ENCODE measurements at places on chromosomes 12 and 14.

GRCh38 chr14:21263284-21264024, 5.8 kb downstream of the HNRNPC start:
- DNase-seq: no peak

DNA sequence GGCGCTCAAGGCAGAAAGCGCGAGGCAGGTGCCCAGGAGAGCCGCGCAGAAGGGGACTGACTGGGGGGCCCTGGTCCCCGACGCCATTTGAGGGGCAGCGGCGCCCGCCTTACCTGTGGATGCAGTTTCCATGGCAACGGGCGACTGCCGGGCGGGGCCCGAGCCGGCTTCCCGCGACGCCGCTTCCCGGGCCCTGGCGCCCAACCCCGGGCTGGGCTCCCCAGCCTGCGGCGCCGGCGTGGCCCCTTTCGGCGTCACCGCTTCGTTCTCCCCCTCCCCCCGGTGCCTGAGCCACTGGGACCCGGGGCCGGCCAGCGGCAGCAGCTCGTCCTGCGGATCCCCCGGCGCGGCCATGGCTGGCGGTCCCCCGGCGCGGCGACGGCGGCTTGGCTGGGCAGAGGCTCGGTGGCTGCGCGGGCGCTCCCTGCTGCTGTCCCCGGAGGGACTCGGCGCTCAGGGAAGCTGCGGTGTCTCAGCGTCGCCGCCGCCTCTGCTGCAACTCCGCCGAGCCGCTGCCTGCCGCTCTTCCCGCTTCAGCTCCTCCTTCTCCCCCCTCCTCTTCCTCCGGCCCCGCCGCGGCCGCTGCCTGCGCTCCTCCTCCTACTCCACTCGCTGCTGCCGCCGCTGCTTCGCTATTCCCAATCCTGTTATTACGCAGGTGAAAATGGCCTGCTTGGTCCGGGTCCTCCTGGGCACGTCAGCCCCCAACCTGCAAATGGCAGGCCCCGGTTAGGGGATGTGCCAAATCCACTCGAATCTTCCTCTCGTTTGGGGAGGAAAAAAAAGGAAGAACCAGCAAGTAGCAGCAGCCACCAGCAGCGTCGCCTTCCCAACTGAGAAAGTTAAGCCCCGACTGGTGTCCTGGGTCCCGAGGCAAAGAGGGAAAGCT, at the start of gene RTN1:
Gene RTN1 (minus strand): TSS at position 500 of the 889 bp plus-strand sequence. CDS start 146 bp downstream, at position 354.
- DNase-seq: peak; percentile 74

GRCh38 chr12:124921200-124922031, 7.0 kb upstream of the UBC start:
- no peak for DNase-seq

- DNase-seq: no peak
Observed at GRCh38 chr12:97501422-97501821, 38.8 kb downstream of the RMST start.

DNA sequence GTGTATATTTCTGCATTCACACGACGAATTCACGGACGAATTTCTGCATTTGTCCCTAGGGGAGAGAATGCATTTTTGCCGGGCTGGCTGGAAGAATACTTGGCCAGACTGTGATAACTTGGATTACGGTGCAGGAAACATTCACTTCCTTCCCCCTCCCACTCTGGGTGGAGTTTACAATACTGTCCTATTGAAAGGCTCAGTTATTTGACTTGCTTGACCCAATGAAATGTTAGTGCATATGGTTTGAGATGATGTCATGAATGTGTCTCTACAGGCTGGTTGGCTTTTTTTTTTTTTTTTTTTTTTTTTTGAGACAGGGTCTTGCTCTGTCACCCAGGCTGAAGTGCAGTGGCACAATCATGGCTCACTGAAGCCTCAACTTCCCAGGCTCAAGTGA, 90.7 kb upstream of the NOS1 start:
- DNase-seq: no peak

- DNase-seq: no peak
Observed at GRCh38 chr14:34655959-34656358, 26.0 kb upstream of the SNX6 start.

DNA sequence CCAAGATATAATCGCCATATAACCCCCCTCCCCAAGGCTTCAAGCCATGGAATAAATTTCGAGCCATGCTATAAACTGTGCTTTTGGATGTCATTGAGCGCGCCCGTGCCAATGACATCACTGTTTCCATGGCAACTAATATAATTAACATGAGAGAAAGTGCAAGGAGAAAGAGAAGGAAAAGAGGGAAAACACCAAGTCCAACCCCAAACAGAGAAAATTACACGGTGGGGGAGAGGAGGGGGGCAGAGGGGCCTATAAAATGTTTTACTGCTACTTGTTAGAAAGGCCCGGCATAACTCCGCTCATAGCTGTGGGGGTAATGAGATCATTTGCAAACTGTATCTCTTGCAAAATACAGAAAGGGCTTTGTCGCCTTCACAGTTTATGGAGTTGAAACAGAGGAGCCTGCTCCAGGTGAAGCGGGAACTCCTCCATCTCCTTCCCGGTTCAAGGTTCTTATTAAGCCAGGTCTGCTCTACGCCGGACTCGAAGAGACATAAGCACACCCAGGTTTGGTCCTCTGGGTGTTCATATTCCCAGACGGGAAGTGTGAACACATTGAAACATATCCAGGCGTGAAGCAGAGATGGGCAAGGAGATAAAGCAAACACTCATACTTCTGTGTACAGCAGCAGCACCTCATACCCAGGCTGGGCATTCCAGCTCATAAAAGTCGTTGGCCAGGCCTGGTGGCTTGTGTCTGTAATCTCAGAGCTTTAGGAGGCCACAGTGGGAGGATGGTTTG, 99.1 kb upstream of the MAP1LC3B2 start:
- DNase-seq: no peak

- DNase-seq: no peak
Observed at GRCh38 chr14:32709027-32709426, 229.7 kb upstream of the NPAS3 start.

DNA sequence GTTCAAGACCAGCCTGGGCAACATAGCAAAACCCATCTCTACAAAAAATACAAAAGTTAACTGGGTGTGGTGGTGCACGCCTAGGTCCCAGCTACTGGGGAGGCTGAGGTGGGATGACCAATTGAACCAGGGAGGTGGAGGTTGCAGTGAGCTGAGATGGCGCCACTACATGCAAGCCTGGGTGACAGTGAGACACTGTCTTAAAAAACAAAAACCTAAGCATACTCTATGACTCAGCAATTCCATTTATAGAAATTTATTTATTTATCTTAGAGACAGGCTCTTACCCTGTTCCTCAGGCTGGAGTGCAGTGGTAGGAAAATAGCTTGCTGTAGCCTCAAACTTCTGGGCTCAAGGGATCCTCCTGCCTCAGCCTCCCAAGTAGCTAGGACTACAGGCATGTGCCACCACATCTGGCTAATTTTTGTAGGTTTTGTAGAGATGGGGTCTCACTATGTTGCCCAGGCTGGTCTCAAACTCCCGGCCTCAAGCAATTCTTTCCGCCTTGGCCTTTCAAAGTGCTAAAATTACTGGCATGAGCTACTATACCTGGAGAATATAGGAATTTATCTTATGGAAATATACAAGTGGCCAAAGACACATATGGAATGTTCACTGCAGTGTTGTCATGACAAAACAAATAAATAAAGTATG, 43.3 kb downstream of the NCKAP5L start:
- no peak for DNase-seq

GRCh38 chr12:72189266-72189665, 82.9 kb upstream of the TRHDE start:
- no peak for DNase-seq

DNA sequence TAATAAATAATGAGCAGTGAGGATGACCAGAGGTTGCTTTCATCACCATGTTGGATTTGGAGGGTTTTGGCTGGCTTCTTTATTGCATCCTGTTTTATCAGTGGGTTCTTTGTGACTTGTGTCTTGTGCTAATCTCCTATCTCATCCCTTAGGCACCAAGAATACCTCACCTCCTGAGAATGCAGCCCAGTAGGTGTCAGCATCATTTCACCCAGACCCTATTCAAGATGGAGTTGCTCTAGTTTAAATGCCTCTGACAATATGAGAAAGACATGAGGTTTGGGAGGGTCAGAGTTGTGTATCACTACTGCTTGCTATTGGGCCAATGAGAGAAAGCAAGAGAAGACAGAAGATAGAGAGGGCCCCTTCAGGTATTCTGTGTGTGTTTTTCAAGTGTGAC, 592.2 kb downstream of the ETNK1 start:
- no peak for DNase-seq

- DNase-seq: no peak
Observed at GRCh38 chr12:112004041-112004440, 8.9 kb downstream of the TMEM116 start.

DNA sequence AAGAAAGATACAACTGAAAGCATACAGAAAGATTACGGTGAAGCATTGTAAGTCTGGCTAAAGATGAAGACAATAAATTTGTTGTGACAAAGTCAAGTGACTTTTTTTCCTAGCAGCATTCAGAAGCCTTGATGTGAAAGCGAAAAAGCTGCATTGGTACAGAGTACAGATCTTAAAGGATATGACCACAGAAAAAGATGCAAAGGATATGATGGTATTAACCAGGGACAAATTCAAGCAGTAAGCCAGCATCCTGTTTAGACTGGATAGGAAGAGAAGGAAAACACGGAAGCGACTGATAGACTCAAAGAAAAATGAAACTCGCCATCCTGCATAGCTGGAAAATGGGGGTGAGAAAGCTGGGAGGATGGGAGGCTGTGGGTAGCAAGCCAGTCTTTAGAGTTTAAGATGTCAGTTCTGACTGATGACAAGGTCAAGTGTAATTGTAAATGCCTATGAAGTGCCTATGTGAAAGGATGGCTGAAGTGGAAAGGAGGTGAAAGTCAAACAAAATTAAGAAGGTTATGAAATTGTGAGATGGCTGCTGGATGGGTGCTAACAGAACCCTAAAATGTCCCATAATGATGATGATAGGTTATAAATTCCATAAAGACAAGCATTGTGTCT, 92.4 kb downstream of the PHLDA1 start:
- no peak for DNase-seq

DNA sequence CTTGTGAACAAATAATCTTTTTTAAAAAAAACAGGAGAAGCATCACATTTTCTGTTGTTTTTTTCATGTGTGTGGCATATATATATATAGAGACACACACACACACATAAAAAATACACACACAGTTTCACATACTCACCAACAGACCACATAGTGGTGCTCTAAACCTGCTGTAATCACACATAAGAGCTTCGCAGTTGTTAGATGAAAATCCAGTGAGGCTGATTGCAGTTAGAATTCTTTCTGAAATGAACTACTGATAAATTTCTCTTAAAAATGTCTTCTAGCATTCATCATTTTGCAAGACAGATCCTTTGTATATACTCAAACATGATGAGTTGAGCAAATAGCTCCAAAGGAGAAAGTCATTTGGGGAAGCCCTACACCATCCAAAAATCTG, 434.3 kb upstream of the STXBP6 start:
- DNase-seq: no peak

DNA sequence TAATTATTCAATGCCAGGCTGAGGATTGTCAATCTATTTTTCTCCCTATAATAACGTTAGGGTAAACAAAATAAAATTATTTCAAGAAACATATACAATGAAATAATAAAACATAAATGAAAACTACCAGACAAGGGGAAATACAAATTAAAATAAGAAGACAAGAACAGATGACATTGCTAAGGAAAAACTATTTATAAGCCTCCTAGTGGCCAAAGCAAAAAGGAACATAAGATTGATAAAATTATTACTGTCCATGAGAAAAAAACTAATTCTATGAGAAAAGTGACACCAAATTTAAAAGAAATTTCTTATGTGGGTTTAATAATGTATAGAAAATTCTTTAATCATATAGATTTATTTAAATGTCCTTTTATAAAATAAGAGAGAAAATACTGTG, 294.7 kb downstream of the TTC6 start:
- no peak for DNase-seq

DNA sequence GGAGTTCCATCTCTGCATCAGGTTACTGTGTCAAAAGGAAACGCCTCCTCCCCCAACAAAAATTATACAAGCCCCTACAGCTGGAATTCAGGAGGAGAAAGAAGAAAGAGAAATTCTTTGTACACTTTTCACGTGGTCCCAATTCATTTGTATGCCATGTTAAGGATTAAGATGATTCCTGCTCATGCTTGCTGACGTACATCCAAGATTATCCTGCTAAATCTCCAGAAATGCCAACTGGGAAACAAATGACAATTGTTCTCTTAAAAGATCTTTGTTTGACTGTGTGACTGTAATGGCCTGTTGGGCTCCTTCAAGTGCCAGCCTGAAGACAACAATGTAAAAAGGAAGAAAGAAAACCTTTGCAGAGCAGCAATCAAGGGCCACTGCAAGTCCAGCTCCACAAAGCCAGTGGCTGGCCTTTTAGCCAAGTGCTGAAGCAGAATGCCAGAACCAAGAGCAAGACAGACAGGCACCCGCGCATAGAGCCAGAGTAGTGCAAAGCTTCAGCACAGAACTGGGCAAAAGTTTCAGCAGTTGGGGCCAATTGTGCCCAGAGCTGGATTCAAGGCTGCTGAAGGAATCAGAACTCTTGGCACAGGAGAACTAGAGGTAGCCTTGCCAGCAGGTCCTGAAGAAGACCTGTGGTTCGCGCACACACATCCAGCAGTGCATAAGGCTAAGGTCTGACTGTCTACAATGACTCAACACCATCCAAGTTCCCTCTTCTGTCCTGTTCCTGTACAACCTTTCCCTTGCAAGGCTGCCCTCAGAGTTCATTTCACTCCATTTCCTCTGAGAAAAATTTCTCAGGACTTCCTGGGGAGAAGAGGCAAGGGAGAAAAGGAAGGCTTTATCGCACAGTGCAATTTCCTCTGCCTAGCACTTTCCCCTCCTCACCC, 209.7 kb upstream of the BMP4 start:
- DNase-seq: no peak

- no peak for DNase-seq
Observed at GRCh38 chr12:107511292-107511691, 174.3 kb upstream of the PWP1 start.

- DNase-seq: no peak
Observed at GRCh38 chr12:95034750-95035149, 31.3 kb upstream of the NDUFA12 start.

- no peak for DNase-seq
Observed at GRCh38 chr12:111257435-111257902, 111.4 kb downstream of the PHETA1 start.
